ENCODE measurements at places on chromosomes 12 and 14.

- DNase-seq = no peak
Measured at GRCh38 chr14:63666335-63666734, 24.7 kb upstream of the WDR89 start.

DNA sequence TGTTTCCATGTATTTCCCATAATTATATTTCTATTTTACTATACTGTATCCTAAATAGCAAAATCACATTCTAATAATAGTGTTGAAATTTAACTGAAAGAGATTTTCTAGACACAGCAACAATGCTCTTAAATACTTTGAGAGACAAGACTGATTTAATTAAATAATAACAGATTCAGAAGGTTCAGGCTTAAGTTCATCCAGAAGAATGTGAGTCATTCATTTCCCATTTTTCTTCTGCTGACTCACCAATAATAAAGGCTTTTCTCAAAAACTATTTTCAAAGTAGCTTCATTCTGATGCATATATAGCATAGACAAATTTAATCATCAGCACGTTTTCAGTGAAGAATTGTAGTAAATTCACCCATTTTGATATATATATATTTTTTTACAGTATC lies 481.4 kb downstream of the MDGA2 start:
- no peak for DNase-seq

DNA sequence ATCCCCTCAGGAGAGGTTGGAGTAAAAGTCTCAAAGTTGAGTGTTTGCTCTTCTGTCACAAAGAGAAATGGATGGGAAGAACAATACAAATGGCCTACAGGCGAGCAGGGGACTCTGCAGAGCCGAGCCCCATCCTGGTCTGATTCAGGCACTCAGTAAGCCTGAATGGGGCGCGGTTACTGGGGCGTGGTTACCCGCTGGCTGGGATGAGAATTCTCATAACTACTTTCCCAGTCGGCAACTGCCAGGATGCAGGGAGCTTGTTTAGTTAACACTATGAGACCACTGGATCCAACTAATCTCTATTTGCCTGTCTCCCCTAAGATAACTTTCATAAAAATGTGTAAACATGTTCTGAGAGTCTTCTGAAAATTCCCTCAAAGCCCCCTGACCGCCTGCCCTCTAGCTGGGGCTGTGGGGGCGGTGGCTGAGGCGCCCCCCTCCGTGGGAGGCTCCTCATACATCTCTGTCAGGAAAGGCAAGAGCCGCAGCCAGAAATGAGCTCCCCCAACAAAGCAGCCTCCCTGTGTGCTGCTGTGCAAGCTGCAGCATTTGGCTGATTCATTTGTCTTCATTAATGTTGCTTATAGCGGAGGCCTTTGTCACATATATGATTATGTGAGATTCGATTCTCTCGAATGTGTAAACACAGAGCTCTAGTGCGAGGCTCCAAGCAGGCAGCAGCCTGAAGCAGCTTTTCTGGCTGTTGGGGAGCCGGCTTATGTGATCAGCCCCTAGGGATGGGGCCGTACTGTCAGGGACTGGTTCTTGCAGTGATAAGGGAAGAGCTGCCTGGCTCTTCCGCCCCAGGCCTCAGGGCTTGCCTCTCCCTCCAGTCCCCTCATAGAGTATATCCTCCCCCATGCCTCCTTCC lies 126.1 kb upstream of the ARHGAP5 start:
- no peak for DNase-seq

GRCh38 chr14:69986336-69986735 lies 107.1 kb downstream of the SMOC1 start:
- DNase-seq = no peak

DNA sequence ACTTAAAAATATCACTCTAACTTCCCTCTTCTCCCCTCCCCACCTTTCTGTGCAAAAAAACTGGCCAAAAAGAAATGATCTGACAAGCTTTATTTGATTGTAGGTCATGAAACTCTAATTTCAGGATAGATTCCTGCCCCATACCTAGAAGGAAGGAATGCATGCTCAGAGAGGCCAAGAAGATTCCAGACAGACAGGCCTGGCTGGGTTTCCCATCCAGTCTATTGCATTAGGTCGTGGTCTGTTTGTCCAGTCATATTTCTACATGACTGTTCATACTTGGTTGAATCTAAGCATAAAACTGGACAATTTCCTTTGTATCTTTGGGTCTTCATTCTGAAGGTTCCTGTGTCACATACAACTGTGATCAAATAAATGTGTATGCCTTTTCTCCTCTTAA lies 20.0 kb upstream of the SLC15A5 start:
- no peak for DNase-seq

- DNase-seq = no peak
Measured at GRCh38 chr12:101671157-101671791, 26.2 kb upstream of the CHPT1 start.

DNA sequence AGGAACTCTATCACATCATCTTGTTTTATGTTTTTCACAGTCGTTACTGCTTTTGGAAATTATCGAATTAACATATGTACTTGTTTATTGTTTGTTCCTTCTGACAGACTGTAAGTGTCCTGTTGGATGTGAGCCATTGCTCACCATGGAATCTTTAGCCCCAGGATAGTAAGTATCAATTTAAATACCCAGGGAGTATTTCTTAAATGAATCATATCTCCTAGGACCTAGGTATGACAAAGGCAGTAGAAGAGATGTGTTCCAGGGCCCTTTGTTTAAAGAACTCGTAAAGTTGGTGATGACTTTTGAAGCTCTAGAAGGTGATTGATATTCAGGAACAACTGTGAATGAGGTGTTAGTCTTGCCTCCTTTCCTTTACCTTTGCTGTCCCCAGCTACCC lies 30.3 kb upstream of the STRAP start:
- no peak for DNase-seq

DNA sequence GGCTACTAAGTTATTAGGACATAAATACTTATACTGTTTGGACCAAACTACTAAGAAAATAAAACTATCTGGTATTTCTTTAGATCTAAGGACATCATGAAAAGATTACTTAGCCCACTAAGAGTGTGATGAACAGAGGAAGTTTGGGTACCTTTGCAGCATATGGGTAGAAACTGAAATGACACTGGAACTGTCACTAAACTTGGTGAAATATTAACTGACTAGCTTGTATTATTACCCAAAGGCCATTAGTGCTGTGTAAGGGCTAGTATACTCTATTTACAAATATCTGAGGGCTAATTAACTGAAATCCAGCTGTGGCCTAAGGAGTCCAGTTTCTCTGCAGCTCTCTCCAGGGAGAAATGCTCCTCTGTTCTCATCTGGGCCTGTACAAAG lies 45.5 kb downstream of the PAWR start:
- DNase-seq = no peak

DNA sequence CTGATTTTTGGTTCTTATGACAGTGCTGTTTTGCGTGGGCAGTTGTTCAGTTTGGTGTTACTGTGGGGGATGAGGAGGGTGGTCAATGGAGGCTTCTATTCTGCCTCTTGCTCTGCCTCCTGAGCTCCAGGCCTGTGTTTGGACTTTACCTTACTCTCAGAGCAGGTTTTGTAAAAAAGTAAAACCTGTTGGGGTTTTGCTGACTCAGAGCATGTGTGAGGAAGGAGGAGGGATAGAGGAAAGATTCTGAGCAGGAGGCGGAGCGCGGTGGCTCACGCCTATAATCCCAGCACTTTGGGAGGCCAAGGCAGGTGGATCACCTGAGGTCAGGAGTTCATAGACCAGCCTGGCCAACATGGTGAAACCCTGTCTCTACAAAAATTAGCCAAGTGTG lies 6.7 kb downstream of the A2ML1 start:
- no peak for DNase-seq

GRCh38 chr12:86669010-86669409 lies 412.8 kb upstream of the MGAT4C start:
- no peak for DNase-seq

GRCh38 chr12:111904446-111904975 lies 62.5 kb downstream of the MAPKAPK5 start:
- no peak for DNase-seq

GRCh38 chr14:51626788-51627187 lies 24.9 kb upstream of the FRMD6 start:
- no peak for DNase-seq

- DNase-seq = no peak
Measured at GRCh38 chr14:64715146-64715627, 11.0 kb downstream of the PLEKHG3 start.

DNA sequence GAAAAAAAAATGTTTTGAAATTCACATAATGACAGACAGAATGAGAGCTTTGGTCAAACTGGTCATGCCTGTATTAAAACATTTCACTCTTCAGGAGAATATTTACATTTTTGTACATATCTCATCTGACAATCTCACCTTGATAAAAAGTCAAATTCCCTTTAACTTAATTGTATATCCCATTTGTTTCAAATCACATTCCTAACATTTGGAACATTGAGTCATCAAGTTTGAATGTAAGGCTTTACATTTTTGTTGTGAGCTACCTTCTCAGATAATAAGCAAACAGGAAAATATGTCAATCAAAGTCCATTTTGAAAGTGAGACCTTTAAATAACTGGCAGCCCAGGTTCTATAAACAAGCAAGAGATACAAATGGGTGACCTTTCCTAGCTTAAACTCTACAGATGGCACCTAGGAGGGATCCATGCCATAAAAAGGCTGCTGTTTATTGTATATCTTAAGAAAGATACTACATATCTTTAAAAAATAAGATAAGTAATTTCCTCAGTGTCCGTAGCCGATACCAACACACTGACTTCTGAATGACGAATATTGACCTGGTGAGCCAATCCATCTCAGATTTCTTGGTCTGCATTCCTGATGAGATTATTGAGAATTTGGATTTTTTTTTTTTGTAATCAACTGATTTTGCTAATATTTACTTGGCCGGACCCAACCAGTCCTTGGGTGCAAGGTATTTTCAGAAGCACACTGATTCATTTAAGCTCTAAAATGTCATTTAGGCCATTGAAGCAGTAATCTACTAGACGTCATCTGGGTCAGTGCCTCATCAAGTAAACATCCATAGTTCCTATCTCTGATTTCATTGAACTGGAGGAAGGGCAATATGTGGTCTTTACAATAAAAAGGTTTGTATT lies 259.6 kb downstream of the BTG1 start:
- DNase-seq = no peak

- peak; percentile 38 for DNase-seq
Measured at GRCh38 chr12:27635349-27635972, 60.8 kb upstream of the REP15 start.

DNA sequence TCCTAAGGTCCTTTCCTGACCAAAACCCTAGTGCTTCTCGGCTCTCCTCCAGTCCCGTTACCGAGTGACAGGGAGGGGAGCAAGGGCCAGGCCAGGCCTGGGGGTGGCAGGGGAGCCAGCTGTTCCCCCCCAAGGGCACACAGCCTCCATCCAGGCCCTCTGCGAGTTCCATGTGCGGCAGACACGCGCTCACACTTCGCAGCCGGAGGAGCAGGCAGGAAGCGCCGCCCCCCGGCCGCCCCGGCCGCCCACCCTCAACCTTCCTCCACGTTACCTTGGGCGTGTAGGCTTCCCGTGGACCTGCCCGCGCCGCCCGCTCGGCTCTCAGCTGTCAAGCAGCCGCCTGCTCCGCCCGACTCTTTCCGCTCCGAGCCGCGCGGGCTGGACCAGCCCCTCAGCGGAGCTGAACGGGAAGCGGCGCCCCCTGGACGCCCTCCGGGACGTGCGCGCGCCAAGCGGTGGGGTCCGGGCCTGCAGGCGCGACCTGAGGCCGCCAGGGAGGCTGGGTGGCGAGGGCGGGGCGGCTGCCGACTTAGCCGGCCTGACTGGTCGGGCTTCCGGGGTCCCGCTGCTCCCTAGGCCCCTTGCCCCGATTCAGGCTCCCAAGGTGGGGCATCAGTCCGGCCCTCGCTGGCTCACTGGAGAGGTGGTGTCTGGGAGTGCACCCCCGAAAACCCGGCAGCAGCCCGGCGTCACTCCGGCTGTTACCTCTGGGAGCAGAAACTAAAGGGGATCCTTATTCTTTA lies at the start of gene CRACR2A:
TSS of gene CRACR2A (minus strand) at position 369 of the 746 bp plus-strand sequence. CDS start 56,110 bp downstream, outside the sequence.
- DNase-seq = peak; percentile 98

- no peak for DNase-seq
Measured at GRCh38 chr12:62252576-62252975, 7.6 kb upstream of the USP15 start.

Measured in NT2/D1 (cell line).